ENCODE measurements at places on chromosomes 13 and 19.

GRCh38 chr13:114038211-114038613, 64.3 kb upstream of the C13orf46 start:
- no peak for DNase-seq

GRCh38 chr19:8481616-8482015, 20.8 kb downstream of the PRAM1 start:
- no peak for DNase-seq

DNA sequence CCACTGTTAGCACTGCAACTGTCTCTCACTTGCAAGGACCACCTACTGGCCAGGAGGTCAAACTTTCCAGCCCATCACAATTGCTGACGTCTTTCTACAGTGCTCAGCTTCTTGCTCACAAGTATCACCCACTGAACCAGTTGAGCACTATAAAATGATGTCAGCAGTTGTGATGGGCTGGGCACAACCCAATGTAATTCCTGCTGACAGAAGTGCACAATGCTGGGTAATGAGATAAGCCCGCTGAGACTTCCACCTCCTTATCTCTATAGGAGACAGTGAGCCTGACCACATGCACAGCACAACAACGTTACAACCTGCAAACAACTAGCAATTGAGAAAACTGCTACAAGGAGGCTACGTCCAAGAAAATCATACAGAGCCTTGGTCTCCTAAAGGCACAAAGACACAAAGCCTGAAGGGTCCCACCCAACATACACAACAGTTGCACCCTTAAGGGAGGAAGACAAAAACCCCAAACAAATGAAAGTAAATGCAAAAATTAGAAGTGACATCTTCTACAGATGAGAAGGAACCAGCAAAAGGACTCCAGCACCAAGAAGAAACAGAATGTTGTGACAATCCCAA, 273.2 kb downstream of the LIG4 start:
- no peak for DNase-seq

DNA sequence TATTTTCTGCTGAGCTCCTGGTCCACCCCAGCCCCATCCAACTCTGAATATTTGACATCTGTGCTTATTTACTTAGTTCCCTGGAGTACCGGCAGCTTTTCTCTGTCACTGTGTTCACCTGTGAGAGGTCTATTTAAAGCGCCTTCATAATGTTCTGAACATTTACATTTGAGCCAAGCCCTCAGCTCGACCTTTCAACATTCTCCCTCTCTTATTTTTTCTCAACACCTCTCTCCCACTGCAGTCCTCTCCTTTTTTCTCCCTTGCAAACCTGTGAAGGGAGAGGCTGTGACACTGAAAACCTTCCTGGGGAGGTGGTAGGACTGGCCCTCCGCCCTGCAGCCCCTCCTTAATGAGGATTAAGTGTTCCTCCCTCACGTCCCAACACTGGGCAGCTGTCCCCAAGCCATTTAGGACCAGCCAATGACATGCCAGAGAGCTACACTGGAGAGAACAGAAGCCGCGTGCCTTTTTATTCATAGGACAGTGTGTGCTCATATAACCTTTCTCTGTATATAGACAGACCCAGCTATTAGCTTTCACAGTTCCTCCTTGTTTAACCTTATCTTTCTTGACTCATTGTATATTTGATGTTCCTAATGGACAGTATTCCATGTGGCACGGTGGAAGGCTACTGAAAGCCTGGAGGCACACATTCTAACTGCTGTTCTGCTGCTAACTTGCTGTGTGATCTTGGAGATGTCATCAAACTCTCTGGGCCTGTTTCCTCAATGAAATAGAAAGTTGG, 134.8 kb downstream of the NUFIP1 start:
- no peak for DNase-seq

DNA sequence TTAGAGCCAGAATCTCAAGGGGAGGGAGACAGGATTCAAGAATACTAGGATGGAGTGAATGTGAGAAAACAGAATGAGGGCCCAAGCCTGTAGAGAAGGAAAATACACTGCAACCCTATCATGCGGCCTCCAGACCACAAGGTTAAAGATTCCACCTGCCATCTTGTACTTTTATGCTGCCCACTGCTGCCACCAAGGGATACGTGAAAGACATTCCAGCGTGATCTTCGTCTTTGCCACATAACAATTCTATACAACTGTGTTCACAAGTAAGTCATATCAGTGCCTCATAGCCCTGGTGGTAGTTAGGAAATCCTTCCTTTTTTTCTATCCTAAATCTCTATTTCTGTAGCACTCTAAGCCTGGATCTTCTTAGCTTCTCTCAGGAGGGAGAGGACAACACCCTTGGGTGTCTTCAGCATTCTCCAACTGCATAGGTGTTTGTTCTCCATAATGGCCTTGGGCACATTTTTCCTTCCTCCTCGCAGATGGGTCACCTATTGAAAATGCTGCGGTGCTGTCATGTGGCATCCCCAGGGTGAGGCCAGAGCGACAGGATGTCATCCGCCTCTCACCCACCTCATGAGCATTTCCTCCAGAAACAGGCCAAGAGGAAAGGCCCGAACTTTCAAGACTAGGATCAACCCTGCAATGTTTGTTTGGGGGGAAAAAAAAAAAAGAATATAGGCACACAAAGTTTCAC, 13.6 kb downstream of the TPT1 start:
- DNase-seq, result no peak

- DNase-seq, result peak; percentile 10
These were observed 656 bp downstream of the PCCA start for GRCh38 chr13:100089465-100090032.

DNA sequence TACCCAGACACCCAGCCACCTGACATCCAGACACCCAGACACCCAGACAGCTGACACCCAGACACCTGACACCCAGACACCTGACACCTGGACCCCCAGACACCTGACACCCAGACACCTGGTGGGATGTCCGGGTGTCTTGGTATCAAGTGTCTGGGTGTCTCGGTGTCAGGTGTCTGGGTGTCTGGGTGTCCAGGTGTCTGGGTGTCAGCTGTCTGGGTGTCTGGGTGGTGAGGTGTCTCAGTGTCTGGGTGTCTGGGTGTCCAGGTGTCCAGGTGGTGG, 18.6 kb downstream of the C19orf12 start:
- DNase-seq, result no peak
